ENCODE measurements at places on chromosomes 16 and 17. TPM values are rescaled to one million over a fixed set of nuclear protein-coding genes. Genes with fewer than 3 reads are reported as not detected.

The EVPLL gene
- total RNA-seq, result not detected

The BCAR1 gene
- total RNA-seq, result 35.9 TPM

The ANKRD40CL gene
- not detected for total RNA-seq

The C16orf96 gene
- total RNA-seq, result not detected

The PPL gene
- total RNA-seq, result 15.2 TPM

The PRCD gene
- 1.1 TPM for total RNA-seq

The MEOX1 gene
- total RNA-seq, result not detected

The IRX3 gene
- total RNA-seq, result 0.92 TPM

The CHST4 gene
- total RNA-seq, result not detected

The ZMYND15 gene
- 0.06 TPM for total RNA-seq

The ITPRIPL2 gene
- 65.3 TPM for total RNA-seq

The DRC7 gene
- not detected for total RNA-seq

The PDILT gene
- not detected for total RNA-seq

The SCGB1C2 gene
- total RNA-seq, result not detected

The SPATA22 gene
- not detected for total RNA-seq

The SP6 gene
- 0.13 TPM for total RNA-seq

The CD300LB gene
- not detected for total RNA-seq

The KCNJ16 gene
- not detected for total RNA-seq

Measured in aortic smooth muscle cell (primary cell).